Daoy (cell line): ENCODE measurements at places on chromosomes 13 and 19. TPM values are rescaled to one million over a fixed set of nuclear protein-coding genes. Genes with fewer than 3 reads are reported as not detected.

Gene ZNF772
- total RNA-seq: 9.8 and 12.2 TPM in 2 replicates

GRCh38 chr13:106680796-106681472, 113.0 kb upstream of the ARGLU1 start:
- no peak for DNase-seq

GRCh38 chr13:32911506-32911905, 104.7 kb upstream of the KL start:
- DNase-seq: peak; percentile 53

GRCh38 chr19:1582201-1582600, 10.5 kb downstream of the MBD3 start:
- no peak for DNase-seq

- no peak for DNase-seq
These were observed 69.5 kb downstream of the SPACA7 start for GRCh38 chr13:112445411-112446271.

- peak; percentile 12 for DNase-seq
These were observed 373.7 kb downstream of the DNAJC15 start for GRCh38 chr13:43397111-43397510.

Gene TUBB4A
- total RNA-seq: 0.17 and 0.65 TPM in 2 replicates

DNA sequence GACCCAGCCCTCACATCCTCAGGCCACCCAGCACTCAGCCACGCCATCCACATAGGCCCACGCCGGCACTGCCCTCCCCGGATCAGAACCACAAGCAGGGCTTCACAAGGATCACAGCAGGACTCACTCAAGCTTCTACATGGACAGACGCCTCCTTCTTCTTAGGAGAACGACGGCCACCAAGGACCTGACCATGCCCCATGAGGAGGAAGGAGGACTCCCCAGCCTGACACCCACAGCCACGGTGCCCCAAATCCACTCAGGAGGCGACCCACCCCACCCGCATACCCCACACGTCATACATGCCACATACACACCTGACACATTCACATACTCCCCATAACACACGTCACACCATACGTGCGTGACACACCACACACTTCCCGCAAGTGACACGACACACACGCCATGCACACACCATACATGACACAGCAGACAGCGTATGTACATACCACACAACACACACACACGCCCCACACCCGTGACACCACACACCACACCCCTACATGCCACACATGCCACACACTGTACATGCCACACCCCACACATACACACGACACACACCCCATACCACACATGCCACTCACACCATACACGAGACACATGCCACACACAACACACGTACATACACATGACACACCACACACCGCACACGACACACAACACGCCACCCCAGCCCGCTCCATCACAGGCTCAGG, 50.4 kb downstream of the MLLT1 start:
- DNase-seq: no peak

DNA sequence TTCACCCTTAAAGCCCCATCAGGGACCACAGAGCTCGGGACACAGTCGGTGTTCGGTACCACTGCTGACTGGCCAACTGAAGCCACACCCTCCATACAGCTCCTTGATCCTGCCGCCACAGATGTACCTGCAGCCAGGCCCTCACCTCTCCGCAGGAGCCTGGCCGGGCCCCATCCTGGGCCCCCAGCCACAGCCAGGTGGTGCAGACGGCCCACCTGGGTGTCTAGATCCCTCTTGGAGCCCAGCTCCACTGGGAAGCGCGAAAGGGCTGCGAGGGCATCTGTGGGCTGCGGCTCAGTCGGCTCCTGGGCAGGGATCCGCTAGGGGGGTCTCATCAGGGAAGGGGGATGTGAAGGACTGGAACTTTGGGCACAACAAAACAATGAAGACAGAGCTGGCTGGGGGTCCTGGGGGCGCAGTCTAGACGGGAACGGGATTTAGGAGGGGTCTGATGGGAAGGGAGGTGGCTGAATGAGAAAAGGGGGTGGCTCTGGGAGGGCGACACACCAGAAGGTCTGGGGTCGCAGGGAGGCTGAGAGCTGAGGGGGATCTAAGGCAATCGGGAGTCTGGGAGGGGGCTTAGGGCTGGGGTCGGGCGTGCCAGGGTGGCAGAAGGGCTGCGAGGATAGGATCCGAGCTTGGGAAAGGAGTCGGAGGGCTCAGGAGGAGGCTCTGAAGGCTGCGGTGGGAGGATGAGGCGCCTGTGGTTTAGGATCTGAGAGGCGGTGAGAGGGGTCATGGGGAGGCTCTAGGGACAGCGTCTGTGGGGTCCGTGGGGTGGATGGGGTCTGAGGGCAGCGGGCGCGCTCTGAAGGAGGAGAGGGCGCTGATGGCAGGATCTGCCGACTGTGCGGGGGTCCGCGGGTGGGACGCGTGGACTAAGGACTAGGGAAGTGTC, 15.8 kb downstream of the PRODH2 start:
- DNase-seq: no peak

- no peak for DNase-seq
These were observed 509.5 kb downstream of the GPC6 start for GRCh38 chr13:93736081-93736480.

GRCh38 chr19:41457241-41457640, 14.3 kb downstream of the ERICH4 start:
- DNase-seq: no peak

- no peak for DNase-seq
These were observed 368.4 kb upstream of the MIR17HG start for GRCh38 chr13:90979059-90979458.

DNA sequence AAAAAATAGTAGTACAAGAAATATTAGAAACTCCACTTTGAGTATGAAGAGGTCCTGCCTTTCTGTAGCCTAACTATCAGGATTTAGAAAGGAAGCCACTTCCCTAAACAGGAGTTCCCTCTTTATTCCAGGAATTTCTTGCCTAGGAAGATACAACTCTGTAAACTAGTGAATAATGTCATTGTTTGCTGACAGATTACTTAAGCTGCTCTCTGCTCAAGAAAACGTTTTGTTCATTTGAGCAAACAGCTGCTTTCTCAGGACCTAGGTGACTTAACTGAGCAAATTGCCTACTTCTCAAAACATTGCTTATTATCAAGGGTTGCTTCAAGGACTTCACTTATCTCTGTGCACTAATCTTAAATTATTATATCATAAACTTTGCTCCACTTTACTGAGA, 1419.4 kb upstream of the SLC10A2 start:
- no peak for DNase-seq

DNA sequence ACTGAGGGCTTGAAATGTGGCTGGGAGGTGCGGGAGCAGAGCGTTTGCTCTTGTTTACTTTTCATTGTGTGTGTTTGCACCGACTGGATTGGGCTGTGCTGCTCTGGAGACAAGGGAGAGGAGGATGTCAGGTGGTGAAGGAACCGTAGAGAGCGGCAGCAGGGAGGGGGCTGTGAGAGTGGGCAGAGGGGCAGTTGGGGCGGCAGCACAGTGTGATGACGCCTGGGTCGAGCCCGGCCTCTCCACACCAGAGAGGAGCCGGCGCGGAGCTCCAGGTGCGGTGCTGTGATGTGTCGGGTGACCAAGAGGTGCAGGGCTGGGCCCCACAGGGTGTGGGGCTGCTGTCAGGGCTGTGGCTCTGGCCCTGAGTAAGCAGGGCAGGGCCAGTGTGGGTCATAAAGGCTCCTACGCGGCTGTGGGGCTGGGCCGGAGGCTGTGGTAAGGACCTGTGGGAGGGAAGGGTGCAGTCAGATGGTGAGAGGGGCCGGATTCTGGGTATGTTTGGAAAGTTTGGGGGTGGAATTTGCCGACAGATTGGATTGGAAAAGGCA, 10.5 kb downstream of the NAXD start:
- DNase-seq: no peak

DNA sequence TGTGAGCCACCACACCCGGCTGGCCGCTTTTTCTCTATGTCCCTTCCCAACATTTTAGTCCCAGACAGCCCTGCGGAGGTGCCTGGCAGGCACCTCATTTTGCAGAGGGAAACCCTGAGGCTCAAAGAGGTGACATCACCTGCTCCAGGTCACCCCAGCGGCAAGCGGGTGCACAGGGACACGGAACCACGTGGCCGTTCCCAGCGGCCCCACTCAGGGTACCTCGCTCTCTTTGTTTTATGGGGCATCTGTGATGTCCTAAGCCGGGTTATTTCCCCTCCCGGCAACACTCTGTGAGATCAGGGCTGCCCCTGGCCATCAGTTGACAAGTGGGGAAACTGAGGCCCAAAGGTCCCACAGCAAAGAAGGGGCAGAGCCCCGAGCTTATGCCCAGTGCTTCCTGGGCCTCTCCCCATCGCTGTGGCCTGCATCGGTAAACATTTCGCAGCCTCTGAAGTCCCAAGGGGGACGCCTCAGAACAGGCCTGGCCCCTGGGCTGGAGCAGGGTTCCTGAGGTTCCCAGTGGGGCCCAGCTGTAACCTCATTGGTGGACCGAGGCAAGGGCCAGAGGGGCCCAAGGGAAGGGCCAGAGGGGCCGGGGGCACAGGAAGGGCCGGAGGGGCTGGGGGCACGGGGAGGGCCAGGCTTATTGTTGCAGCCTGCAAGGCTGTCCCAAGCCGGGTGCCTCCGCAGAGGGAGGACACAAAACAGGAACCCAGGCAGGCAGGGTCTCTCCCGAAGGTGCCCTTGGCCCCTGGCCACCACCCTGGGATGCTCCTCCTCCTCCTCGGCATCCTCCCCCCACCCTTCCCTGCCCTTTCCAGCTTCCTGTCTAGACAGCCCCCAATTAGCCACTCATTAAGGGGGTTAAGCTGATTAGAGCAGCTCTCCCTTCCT, 39.0 kb downstream of the SMIM24 start:
- no peak for DNase-seq

Gene KCTD4
- not detected in 2 replicates for total RNA-seq
